ENCODE measurements at places on chromosomes 4 and X. TPM values are rescaled to one million over a fixed set of nuclear protein-coding genes. Genes with fewer than 3 reads are reported as not detected.

SPOCK3 gene
- total RNA-seq, result 0.74 TPM

GRCh38 chr4:165308606-165309005, 18.9 kb upstream of the MSMO1 start:
- no peak overlapping the region for H3K4me3 ChIP-seq
- H3K27me3 ChIP-seq, result no peaks in the 10 kb centered on the region
- H3K4me1 ChIP-seq, result no peaks in the 10 kb centered on the region

CLIC2 gene
- 15.5 TPM for total RNA-seq

GRCh38 chr4:88033309-88033708, 25.9 kb downstream of the PKD2 start:
- H3K36me3 ChIP-seq, result no peaks in the 10 kb centered on the region
- no peak overlapping the region for H3K27ac ChIP-seq
- H3K4me1 ChIP-seq, result peaks cover 5% of the 10 kb centered on the region
- no peak overlapping the region for H3K4me3 ChIP-seq
- DNase-seq, result no peak
- no peaks in the 10 kb centered on the region for H3K27me3 ChIP-seq

GRCh38 chr4:186827534-186827897, 103.9 kb upstream of the FAT1 start:
- no peaks in the 10 kb centered on the region for H3K36me3 ChIP-seq
- no peak overlapping the region for H3K4me3 ChIP-seq
- DNase-seq, result no peak
- H3K4me1 ChIP-seq, result no peaks in the 10 kb centered on the region
- no peak overlapping the region for H3K27ac ChIP-seq

- no peak overlapping the region for H3K27ac ChIP-seq
- DNase-seq, result no peak
- H3K4me3 ChIP-seq, result no peak overlapping the region
- no peaks in the 10 kb centered on the region for H3K36me3 ChIP-seq
- H3K4me1 ChIP-seq, result peaks cover 7% of the 10 kb centered on the region
Measured at GRCh38 chrX:17654116-17654515, 83.2 kb upstream of the SCML1 start.

GUCY1A1 gene
- total RNA-seq, result 21.6 TPM

CT45A10 gene
- total RNA-seq, result not detected

AVPR2 gene
- total RNA-seq, result 4.9 TPM

CYTL1 gene
- 2.0 TPM for total RNA-seq

DNA sequence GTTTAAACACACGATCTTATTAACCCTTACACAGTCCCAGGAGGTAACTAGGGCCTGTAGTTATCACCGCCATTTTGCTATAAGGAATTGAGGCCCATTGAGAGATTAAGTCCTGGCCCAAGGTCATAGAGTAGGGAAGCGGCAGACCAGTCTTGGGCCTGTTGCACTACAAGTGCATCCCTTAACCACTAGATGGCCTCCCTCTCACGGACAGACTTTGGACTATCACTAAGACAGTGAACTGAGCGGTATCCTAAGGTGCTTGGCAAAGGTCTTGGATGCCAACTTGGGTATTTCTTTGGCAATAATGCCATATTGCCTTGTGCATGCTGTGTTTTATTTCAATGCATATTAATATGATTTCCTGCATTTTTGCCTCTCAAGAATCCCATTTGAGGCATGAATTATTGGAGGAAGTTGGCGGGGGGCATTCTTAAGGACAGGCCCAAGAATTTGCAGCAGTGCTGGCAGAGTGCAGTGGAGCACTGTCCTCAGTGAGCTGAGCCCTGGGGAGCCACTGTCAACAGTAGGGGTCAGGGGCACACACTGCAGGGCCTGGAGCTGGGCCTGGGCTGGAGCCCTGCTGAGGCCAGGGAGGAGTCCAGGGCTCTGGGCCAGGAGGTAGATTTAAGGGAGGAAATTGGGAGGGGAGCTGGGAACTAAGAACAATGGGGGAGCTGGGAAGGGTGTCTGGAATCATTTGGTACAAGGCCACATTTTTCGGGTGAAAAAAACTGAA, 147.4 kb downstream of the SMIM20 start:
- H3K4me3 ChIP-seq, result no peak overlapping the region
- H3K27ac ChIP-seq, result no peak overlapping the region
- H3K36me3 ChIP-seq, result no peaks in the 10 kb centered on the region
- DNase-seq, result no peak

GRCh38 chr4:11889099-11889498, 460.4 kb upstream of the HS3ST1 start:
- H3K4me3 ChIP-seq, result no peak overlapping the region
- H3K27ac ChIP-seq, result no peak overlapping the region
- H3K27me3 ChIP-seq, result no peaks in the 10 kb centered on the region
- no peak for DNase-seq

- DNase-seq, result no peak
- H3K27ac ChIP-seq, result no peak overlapping the region
- H3K4me1 ChIP-seq, result peaks cover 4% of the 10 kb centered on the region
- no peaks in the 10 kb centered on the region for H3K36me3 ChIP-seq
Measured at GRCh38 chr4:124304941-124305340, 407.6 kb downstream of the ANKRD50 start.

NAP1L2 gene
- 4.7 TPM for total RNA-seq

DNA sequence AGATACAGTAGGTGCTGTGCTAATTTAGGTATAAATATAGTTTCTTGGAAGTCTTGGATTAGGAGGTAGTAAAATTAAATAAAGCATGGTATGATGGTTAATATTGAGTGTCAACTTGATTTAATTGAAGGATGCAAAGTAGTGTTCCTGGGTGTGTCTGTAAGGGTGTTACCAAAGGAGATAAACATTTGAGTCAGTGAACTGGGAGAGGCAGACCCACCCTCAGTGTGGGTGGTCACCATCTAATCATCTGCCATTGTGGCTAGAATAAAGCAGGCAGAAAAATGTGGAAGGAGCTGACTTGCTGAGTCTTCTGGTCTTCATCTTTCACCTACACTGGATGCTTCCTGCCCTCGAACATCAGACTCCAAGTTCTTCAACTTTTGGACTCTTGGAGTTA, 153.7 kb upstream of the GK2 start:
- no peak overlapping the region for H3K4me3 ChIP-seq
- H3K36me3 ChIP-seq, result no peaks in the 10 kb centered on the region
- DNase-seq, result no peak
- H3K4me1 ChIP-seq, result no peaks in the 10 kb centered on the region
- no peak overlapping the region for H3K27ac ChIP-seq

PCSK1N gene
- 15.0 TPM for total RNA-seq

GRCh38 chr4:22021106-22021505, 72.5 kb upstream of the KCNIP4 start:
- no peaks in the 10 kb centered on the region for H3K36me3 ChIP-seq
- no peak overlapping the region for H3K27ac ChIP-seq
- no peaks in the 10 kb centered on the region for H3K4me1 ChIP-seq
- DNase-seq, result no peak

DNA sequence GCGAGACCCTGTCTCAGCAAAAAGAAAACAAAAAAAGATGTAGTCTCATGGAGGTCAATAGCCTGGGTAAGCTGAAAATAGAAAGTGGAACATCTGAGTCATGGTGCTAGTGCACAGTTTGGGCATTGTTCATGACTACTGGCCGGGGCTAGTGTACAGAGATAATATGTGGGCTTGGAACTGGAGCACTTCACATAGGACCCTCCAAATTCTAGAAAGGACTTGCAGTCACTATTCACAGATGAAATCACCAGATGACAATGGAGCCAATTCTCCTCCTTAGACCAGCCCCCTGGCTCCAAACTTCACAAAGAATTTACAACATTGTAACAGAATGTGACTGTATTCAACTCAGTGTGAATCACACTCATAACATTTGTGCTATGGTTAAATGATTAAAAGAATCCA, 367.8 kb upstream of the SLC7A11 start:
- H3K4me1 ChIP-seq, result no peaks in the 10 kb centered on the region
- DNase-seq, result no peak
- H3K36me3 ChIP-seq, result no peaks in the 10 kb centered on the region
- H3K4me3 ChIP-seq, result no peak overlapping the region
- no peaks in the 10 kb centered on the region for H3K27me3 ChIP-seq
- H3K27ac ChIP-seq, result no peak overlapping the region

GRCh38 chr4:183986971-183987946, 82.2 kb downstream of the STOX2 start:
- no peak for DNase-seq
- no peaks in the 10 kb centered on the region for H3K36me3 ChIP-seq
- peaks cover 28% of the 10 kb centered on the region for H3K4me1 ChIP-seq
- H3K27ac ChIP-seq, result peak overlapping the region; percentile 40
- H3K27me3 ChIP-seq, result no peaks in the 10 kb centered on the region

REPS2 gene
- total RNA-seq, result 10.8 TPM

NOCT gene
- 4.2 TPM for total RNA-seq

GRCh38 chrX:137441711-137442110, 124.2 kb upstream of the ZIC3 start:
- no peaks in the 10 kb centered on the region for H3K4me1 ChIP-seq
- no peak for DNase-seq
- no peaks in the 10 kb centered on the region for H3K27me3 ChIP-seq
- no peak overlapping the region for H3K27ac ChIP-seq
- no peak overlapping the region for H3K4me3 ChIP-seq

DNA sequence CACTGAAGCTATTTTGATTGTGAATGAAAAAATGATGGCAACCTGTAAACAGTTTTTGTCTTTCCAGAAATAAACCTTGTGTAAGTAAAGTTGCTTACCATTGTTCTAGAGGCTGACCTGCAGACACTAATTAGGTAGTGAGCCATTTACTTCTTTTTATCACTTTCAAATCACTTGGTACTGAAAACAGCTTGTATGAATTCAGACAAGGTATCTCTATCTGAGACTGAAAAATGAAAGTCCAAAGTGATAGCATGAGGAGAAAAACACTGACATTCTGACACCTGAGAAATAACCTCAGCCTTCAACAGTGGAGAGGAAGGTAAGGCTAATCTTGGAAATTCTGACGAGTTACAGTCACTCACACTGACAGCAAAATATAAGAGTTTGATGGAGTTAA, 238.8 kb downstream of the GPC3 start:
- no peaks in the 10 kb centered on the region for H3K36me3 ChIP-seq
- no peak for DNase-seq
- no peak overlapping the region for H3K27ac ChIP-seq
- H3K4me1 ChIP-seq, result no peaks in the 10 kb centered on the region
- H3K27me3 ChIP-seq, result no peaks in the 10 kb centered on the region

GRPR gene
- total RNA-seq, result not detected

DNA sequence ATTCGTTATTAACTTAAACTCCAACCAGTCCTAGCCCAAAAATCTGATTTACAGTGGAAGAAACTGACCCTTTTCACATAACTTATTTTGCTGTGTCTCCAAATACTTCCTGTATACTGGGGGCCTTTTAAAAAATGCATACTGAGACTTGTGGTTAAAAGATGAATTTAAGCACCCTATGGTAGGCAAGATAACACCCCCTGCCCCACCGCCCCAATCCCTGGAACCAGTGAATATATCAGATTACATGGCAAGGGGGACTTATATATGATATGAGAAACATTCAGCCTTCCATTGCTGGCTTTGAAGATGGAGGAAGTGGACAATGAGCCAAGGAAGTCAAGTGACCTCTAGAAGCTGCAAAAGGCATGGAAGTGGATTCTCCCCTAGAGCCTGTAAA, 3.1 kb upstream of the CLCN3 start:
- no peak for DNase-seq
- H3K4me1 ChIP-seq, result peaks cover 20% of the 10 kb centered on the region
- H3K27me3 ChIP-seq, result no peaks in the 10 kb centered on the region
- no peak overlapping the region for H3K27ac ChIP-seq
- no peak overlapping the region for H3K4me3 ChIP-seq
- H3K36me3 ChIP-seq, result no peaks in the 10 kb centered on the region

GRCh38 chrX:97938706-97939105, 1055.0 kb downstream of the RPA4 start:
- H3K4me1 ChIP-seq, result no peaks in the 10 kb centered on the region
- no peaks in the 10 kb centered on the region for H3K36me3 ChIP-seq
- no peak for DNase-seq
- H3K27ac ChIP-seq, result no peak overlapping the region
- H3K4me3 ChIP-seq, result no peak overlapping the region

FGA gene
- not detected for total RNA-seq

DNA sequence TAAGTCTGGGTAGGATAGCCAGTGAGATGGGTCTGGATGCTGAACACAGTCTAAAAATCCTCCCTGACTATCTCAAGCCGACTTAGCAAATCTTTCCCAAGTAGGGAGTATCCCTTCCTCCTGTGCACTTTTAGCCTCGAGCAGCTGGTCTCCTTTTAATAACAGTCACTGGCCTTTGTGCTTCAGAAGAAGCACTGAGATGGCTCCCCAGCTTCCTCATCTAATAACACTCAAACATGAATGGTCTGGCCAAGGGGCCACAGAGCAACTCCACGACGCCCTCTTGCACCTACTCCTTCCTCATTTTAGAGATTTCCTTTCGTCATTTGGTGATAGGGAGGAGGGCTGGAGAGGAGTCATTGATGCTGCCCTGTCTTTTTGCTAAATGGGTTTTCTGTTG, 78.8 kb upstream of the TMEM150C start:
- no peak for DNase-seq
- H3K36me3 ChIP-seq, result no peaks in the 10 kb centered on the region
- no peaks in the 10 kb centered on the region for H3K4me1 ChIP-seq
- H3K27me3 ChIP-seq, result no peaks in the 10 kb centered on the region

- H3K27me3 ChIP-seq, result no peaks in the 10 kb centered on the region
- no peak overlapping the region for H3K27ac ChIP-seq
- H3K36me3 ChIP-seq, result no peaks in the 10 kb centered on the region
- no peak overlapping the region for H3K4me3 ChIP-seq
- DNase-seq, result no peak
Measured at GRCh38 chrX:133150730-133151129, 53.8 kb upstream of the USP26 start.

All from vagina (tissue), 2 donors.